Stimulated activated CD8-positive, alpha-beta memory T cell treated with anti-CD3 and anti-CD28 coated beads, Interleukin-15, amount 100 ng/mL, for 1 hour (primary cell): ENCODE measurements at places on chromosomes 3 and 15.

GRCh38 chr3:128945878-128946175, 48.0 kb downstream of the CFAP92 start:
- DNase-seq, result no peak

GRCh38 chr3:138187296-138188012, at the start of gene ARMC8:
Gene ARMC8, plus strand, starts transcription at chr3:138187301. Its CDS starts 254 bp downstream, at chr3:138187555.
- DNase-seq, result no peak

GRCh38 chr15:90062973-90063769, 39.1 kb downstream of the IDH2 start:
- DNase-seq, result no peak

DNA sequence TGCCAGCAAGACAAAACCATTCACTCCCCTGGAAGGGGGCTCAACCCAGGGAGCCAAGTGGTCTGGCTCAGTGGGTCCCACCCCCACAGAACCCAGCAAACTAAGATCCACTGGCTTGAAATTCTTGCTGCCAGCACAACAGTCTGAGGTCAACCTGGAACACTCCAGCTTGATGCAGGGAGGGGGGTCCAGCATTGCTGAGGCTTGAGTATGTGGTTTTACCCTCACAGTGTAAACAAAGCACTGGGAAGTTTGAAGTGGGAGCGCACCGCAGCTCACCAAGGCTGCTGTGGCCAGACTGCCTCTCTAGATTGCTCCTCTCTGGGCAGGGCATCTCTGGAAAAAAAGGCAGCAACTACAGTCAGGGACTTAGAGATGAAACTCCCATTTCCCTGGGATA, 81.7 kb downstream of the MSL2 start:
- no peak for DNase-seq

- no peak for DNase-seq
These were observed 179.1 kb upstream of the SMAD3 start for GRCh38 chr15:66886241-66886675.

- DNase-seq, result no peak
These were observed 216.9 kb downstream of the ROBO2 start for GRCh38 chr3:77256584-77257503.

DNA sequence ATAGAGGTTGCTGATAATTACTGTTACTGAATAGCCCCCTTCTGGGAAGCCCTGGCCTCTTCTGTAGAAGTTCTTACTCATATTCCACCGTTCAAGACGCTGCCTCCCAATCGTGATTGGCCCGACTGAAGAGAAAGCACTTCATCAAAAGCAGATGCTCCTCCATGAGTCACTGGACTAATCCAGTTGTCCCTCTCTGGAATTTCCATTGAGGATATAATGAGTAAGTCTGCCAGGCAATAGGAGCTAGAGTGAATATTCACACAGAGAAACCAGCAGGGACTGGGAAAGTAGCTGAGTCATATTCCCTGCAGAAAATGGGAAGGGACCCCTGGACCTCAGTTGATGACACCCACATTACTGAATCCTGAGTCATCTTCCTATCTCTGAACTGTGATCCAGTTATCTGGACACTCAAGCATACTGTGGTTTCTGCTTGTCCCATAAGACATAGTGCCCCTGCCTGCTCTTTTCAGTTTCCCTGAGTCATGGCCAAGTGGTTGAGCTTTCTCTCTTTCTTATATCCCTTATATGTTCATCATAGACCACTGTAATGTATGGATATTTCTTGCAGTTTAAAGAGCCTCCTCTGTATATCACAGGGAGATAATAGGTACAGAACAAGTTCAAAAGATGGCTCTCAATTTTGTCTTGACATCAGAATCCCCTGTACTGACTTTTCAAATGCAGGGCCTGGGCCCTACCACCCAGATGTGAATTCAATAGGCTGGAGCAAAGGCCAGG, 151.2 kb upstream of the CDIN1 start:
- DNase-seq, result no peak

DNA sequence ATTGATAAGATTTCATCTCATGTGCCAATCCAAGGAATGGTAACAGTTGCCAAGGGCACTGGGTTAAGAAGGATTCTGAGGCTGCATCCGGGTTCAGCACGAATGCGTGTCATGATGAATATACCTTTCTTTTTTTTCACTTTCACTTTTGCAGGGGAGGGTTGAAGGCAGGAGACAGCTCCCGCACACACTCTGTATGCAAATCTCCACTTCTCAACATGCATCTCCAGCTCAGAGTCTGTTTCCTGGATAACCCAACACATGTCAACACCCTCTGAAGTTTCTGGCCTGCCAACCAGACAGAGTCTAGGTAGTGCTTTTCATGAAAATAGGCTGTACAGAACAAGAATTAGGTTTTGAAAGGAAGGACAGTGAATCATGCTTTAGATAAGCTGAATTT, 21.6 kb downstream of the B4GALT4 start:
- DNase-seq, result no peak

DNA sequence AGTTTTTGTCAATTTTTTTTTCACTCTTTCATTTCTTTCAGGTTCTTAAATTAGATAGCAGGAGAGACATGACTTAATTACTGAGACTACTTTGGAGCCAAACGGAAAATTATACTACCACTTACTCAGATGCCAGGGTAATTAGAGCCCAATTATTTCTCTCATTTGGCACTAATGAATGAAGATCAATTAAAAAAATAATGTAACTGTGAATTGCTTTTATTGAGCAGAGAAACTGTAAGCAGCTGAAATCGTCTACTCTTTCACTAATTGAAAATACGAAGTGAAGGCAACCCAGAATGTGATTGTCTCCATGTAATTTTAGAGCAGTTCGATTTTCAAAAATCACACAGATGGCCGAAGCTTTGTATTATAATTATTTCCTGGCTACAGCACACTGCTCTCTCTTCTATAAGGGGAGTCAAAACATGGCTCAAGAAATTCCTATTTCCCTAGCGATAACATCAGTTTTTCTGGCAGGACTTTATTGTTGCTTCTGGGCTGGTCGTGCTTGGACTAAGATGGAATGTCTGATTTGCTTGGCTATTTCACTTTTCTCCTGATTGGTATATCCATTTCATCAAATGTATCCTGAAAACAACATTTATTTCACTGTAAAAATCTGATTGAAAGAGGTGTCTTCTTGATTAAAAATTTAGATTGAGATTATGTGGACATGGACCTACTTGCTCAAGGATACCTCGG, 55.8 kb upstream of the PDZRN3 start:
- no peak for DNase-seq

DNA sequence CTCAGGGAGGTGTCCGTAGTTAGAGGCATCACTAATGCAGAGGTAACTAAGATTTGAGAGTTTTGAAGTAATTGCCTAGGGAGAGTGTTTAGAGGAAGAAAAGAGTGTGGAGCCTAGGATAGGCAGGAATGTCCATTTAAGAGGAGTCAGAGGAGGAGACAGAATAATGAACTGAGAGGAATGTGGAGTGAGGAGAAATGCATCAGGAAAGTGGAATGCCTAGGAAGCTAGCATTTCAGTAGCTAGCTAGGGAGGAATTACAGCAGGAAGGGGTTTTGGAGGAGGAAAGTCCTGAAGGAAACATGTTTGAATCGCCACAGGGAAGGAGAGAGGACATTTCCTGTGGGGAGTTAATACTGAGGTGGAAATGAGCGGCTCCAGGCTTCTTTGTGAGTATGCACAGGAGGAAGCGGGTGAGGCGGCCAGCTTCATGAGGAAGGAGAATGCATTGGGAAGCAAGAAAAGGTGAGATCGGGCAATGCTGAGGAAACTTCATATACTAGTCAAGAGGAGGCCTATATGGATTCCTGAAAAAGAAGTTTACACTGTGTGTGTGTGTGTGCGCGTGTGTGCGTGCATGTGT, 154.3 kb downstream of the TMEM108 start:
- DNase-seq, result no peak

- no peak for DNase-seq
These were observed 13.6 kb downstream of the IGDCC4 start for GRCh38 chr15:65409036-65409631.

DNA sequence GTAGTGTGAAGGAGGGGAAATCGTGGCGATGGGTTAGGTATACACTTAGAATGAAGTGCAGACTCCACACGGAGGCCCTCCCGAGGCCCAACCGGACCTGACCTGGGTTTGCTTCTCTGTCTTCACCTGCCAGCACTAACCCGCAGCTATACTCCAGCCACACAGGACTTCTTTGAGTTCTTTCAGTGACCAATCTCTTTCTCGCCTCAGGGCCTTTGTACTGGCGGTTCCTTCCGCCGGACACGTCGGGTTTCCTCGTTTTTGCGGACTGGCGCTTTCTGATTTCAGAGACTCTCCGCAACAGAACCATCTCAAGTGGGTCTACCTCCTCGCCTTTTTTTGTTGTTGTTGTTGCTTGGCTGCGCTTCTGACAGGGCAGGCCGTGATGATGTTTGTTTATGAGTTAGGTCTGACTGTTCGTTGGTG, at the start of gene NEIL1:
Gene NEIL1 (plus strand): TSS at position 244 of the 426 bp plus-strand sequence. CDS start 1,867 bp downstream, outside the sequence.
- no peak for DNase-seq

- DNase-seq, result no peak
These were observed 42.1 kb downstream of the IGF1R start for GRCh38 chr15:98690272-98690950.

DNA sequence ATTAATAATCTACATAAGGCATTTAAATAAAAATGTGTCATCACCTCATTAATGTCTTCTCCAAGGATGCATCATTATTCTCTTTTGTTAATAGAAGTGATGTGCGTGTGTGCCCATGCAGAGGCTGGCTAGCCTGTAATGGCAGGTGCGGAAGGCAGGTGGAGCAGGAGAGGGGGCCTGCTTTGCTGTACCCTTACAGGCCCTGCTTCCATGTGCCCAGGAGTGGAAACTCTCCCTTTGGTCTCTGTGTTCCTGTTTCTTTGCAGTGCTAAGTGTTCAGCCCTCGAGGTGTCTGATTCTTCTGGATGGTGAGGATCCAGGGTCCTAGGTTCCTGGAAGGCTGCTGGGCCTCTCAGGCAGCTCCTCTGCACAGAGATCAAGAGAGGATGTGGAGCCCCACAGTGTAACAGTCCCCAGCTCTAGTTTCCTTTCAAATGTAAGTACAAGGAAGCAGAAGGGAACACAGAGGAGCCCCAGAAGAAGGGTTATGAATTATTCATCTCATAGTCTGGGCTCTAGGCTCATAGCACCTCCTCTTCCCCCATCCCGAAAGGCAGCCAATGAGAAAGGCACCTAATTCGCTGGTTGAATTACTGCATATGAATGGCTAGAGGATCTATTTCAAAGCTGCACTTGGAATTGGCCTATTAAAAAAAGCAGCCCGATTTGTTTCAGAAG, 39.2 kb upstream of the AGBL1 start:
- DNase-seq, result no peak

DNA sequence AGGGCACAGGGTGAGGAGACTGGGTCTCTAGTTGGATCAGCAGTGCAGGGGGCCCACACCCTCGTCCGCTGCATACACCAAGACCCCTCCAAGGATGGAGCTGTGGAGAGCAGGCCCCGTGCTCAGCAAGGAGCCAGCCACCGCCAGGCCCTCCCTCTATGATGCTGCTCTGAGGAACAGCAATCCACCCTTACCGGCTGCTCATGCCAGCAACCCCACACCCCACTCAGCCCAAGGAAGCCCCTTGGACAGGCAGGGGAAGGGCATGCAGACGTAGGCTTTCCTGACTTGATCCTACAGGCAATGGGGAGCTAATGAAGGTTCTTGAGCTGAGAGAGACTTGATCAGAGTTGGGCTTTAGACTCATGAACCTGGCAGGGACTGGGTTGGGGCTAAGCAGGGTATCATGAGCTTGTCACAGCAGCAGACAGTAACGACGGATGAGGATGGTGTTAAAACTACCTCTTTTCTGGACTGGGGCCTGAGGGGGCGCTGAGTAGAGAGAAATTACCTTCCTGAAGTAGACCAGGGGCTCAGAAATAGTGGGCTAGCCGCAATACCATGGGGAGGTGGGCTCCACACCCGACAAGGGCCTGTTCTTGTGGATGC, 50.5 kb upstream of the FGD5 start:
- DNase-seq, result no peak

- DNase-seq, result no peak
These were observed 68.8 kb upstream of the IL12A start for GRCh38 chr3:159919873-159920272.

DNA sequence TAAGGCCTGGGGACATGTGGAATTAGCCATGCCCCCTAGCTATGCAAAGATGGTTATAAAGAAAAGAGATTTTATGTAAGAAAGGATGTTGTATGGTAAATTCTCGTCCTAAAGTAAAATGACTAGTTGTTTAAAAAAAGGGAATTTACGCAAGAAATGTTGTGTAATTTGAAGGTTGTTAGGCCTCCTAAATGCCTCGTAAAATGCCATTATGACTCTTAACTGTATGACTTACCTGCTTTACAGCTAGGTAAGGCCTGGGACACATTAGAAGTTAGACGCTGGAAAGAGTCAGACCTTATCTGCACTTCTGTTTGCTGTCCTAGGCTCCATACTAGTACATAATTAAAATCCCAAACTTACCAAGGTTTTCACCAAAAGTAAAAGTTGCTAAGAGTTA, 17.5 kb upstream of the HHATL start:
- DNase-seq, result no peak

DNA sequence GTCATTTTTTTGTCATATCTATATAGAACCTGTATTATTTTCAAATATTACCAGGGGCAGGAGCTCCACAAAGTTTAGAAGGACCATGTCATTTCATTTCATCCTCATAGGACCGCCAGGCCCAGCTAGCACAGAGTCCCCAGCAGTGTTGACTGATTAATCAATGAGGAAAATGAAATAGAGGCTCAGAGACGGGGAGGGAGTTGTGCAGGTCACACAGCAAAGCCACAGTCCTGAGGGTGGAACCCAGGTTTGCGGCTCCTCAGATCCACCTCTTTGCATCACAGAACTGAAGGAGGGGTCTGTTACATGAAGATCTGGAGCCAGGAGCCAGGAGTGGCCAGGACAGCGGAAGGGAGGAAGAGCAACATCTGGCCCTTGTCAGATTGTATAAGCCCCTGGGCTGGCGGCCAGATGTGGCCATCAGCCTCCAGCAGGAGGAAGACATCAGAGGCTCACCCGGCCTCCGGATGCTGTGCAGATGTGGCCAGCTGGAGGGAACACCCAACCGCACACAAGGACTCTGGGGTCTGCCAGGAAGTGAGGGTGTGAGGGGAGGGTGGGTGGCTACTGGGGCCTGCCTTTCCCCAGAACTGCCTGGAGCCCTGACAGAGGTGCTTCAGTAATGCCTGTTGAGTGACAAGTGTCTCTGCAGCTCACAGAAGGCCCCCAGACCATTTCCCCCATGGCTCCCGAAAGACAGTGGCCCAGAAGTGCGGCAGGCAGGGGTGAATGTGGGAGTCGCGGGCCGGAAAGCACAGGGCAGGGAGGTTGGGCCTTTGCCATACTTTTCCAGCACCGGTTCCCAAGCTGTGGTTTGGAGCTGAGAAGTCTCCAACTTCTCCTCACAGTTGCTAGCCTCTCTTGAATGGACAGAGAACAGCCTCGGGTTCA, 21.3 kb downstream of the EFCC1 start:
- no peak for DNase-seq

DNA sequence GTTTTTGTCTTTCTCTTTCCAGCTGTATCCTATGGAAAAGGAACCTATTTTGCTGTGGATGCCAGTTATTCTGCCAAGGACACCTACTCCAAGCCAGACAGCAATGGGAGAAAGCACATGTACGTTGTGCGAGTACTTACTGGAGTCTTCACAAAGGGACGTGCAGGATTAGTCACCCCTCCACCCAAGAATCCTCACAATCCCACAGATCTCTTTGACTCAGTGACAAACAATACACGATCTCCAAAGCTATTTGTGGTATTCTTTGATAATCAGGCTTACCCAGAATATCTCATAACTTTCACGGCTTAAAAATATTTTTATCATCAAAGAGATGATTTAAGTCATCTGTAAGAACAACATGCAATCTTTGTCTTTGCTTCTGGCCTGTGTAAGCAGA, 44.9 kb upstream of the PARP14 start:
- no peak for DNase-seq

GRCh38 chr3:25056803-25057351, 371.2 kb upstream of the RARB start:
- DNase-seq, result no peak
